ENCODE measurements at places on chromosomes 5 and 9.

DNA sequence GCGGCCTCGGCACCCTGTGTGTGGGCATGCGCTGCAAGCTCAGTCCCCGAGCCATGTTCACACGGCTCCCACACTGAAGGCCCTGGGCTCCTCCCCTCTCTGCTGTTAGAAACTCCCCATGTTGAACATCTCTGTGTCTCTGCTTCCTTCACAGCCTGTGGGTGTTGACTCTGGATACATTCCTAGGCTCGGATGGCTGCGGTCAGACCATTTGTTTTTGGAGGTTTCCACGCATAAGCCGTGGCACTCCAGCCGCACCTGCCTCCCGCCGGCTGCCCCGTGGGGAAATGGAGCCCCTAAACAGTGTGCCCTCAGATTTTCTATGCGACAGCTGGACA, 31.2 kb upstream of the LRRC14B start:
- no peak for DNase-seq

DNA sequence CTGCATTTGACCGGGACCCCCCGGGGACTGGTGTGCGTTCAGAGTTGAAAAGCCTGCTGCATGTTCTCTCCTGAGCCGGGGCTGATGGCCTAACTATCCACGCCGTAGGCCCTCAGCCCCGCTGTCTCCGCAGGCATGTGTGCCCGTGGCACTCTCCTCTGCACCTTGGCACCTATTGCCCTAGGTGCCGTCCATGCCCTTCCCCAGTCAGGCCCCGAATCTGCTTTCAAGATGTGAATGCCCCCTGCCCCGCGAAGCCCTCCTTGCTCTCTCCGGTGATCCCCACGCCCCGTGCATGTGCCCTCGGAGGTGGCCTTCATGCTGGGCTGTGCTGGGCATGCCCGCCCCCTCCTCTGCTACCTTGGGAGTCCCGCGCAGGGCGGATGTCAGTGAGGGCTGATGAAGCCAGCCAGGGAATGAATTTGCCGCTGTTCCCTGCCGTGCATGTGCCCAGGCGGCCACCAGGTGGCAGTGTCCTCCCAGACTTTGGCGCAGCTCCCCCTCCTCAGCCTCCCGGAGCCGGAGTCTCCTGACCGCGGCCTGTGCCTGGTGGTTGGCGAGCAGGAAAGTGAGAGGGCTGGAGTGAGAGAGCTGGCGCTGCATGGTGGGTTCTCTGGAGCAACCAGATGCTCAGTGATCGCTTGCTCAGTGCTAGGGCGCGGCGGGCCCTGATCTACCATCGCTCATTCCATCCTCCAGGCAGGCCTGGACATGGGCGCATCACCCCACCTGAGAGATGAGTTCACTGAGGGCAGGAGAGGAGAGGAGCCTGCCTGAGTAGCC, 112.9 kb upstream of the LMX1B start:
- peak; percentile 40 for DNase-seq

- DNase-seq = no peak
These were observed at the start of gene C5 for GRCh38 chr9:121050128-121050988. TSS of gene C5 (minus strand) at chr9:121050275. CDS start at chr9:121050246, 29 bp downstream.

- DNase-seq = no peak
These were observed 18.1 kb upstream of the COL5A1 start for GRCh38 chr9:134623258-134624066.

DNA sequence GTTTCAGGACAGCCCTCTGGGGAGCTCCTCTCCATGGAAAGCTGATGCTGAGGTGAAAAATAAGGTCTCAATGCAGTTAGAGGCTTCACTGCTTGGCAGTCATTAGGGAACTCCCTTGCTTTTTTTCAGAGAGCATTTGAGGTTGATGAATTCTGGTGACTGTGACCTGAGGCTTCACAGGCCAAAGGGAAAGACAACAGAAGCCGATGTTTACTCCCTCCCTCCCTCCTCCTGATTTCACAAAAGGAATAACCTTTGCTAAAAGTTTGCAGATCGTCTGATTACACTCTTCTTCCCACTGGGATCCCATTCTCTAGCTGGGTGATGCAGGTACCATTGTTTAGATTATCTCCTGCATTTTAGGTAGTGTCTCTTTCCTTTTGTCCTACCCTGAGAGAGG, 329.4 kb downstream of the KIF4B start:
- DNase-seq = no peak

DNA sequence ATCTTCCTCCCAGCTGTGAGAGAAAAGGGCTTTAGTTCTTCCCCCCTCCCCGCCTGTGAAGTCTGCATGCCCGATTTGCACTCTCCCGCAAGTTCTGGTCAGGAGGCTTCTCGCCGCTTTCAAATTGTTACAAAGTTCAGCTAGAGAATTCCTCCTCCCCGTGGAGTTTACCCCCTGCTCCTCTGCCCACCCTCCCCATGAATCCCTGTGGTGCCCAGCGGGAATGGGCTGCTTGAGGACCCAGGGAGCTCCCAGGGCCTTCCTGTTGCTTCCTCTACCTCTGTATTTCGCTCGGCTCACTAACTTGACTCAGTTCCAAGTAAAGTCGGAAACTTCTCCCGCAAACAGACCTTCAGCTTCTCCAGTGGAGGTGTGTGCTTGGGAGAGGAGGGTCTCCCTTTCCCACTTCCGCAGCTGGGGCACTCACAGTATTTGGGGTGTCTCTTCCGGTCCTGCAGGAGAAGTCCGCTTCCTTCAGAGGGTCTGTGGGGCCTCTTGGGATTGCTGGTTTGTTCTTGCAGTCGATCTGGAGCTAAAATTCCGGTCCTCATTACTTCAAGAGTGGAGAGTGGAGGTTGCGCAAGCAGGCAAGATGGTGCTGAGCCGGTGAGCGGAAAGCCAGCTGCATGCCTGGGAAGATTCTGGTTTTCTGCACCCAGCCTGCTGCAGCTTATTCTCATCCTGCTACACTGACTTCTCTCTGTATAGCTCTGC, 97.8 kb downstream of the ADAMTS12 start:
- DNase-seq = no peak

DNA sequence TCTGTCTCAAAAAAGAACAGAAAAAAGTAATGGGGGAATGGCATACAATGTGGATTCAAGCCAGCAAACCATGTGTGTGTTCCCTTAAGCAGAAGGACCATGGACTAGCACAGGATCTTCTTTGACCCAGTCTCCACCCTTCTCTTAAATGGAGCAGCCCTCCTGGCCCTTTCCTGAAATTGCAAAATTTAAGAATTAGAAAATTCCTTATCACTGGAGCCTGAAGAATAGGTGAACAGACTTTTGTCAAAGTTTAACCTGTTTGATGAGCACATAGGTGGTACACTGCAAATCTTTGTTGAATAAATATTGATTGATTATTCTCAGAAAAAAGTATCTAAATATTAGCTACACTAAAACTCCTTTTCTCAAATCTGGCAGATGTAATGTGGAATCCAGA, 12.6 kb downstream of the DMGDH start:
- no peak for DNase-seq

- no peak for DNase-seq
These were observed 10.4 kb upstream of the SLC45A2 start for GRCh38 chr5:33994845-33995244.

DNA sequence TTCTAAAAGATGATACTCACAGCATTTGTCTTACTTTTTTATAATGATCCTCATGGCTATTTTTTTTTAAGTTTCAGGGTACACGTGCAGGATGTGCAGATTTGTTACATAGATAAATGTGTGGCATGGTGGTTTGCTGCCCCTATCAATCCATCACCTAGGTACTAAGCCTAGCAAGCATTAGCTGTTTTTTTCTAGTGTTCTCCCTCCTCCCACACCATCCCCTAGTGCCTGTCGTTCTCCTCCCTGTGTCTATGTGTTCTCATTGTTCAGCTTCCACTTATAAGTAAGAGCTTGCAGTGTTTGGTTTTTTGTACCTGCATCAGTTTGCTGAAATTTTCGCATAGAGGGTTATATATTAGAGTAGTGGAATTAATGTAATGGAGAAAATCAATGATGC, 189.1 kb upstream of the CDH12 start:
- no peak for DNase-seq

- no peak for DNase-seq
These were observed 20.5 kb upstream of the VPS13A start for GRCh38 chr9:77156646-77157371.

DNA sequence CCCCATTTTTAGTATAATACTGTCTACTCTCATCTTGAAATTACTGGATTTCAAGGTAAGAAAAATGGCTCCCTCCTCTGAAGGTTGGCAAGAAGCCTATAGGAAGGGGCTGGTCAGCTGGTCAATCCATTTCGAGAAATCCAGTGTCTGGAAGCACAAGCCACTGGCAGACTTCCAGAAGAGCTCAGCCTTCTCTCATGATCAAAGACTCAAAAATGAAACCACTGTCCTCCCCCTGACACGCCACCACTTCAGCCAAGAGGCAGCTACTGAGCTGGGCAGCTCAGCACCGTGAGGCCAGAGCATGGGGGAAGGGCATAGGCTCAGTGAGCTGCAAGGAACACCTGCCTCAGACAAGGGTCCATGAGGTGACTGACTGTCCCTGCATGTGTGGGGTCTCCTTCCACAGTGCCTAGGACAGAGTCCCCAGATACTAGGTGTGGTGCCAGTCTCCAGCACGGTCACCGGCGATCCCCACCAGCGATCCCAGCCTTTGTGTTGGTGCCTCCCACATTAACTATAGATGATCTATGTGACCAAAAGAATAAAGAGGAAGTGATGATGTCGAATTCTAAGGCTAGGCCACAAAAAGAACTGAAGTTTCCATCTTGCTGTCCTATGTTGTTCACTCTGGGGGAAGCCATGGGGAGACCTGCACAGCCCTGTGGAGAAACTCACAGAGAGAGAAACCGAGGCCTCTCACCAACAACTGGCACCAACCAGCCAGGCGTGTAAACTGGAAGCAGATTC, 100.1 kb upstream of the LRRTM2 start:
- DNase-seq = no peak

- no peak for DNase-seq
These were observed 3.6 kb downstream of the TMEM252 start for GRCh38 chr9:68536876-68537615.

DNA sequence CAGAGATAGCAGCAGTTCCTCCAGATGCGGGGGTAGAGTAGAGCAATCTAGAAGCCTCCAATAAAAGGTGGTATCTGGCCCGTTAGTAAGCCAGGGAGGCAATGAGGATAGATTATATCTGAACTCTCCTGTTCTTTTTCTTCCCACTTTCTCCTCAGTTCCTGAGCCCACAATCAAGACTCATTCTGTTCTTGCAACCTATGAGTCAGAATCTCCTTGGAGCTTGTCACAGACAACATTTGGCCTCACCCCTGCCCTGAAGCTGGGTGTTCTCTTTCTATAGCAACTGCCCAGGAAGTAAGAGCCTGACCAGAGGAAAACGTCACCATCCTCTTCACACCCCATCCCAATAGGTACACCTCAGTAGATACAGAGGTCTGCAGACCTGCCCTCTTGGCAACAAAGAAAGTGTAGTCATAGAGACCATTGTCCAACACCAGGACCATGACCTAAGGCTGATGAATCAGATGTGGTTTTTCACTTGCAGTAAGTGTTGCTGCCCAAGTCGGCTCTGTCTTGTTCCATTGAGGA, 76.3 kb upstream of the PCA3 start:
- DNase-seq = no peak

DNA sequence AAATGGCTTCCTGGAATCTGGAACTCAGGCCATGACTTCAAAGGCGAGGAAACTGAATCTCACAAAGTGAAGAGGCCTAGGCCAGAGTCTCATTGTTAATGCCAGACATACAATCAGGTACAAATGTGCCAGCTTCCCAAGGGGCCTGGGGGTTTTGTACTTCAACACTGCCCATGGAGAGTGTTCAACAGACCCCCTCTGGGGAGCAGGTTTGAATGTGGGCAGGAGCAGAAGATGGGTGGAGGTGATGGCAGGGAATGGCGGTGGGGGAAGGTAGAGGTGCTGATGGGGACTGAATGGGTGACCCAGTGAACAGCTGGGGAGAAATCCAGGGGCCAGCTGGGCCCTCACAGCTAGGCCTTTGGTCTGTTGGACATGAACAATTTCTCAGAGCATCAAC, 12.0 kb downstream of the FOXI1 start:
- DNase-seq = no peak

- no peak for DNase-seq
These were observed 16.7 kb downstream of the GOLGA2 start for GRCh38 chr9:128259156-128259555.

- DNase-seq = no peak
These were observed 130.4 kb downstream of the DAB2IP start for GRCh38 chr9:121781701-121782464.

GRCh38 chr9:30193421-30193820, 2191.0 kb upstream of the ACO1 start:
- DNase-seq = no peak

- DNase-seq = no peak
These were observed 20.2 kb downstream of the RETREG1 start for GRCh38 chr5:16596581-16596940.

DNA sequence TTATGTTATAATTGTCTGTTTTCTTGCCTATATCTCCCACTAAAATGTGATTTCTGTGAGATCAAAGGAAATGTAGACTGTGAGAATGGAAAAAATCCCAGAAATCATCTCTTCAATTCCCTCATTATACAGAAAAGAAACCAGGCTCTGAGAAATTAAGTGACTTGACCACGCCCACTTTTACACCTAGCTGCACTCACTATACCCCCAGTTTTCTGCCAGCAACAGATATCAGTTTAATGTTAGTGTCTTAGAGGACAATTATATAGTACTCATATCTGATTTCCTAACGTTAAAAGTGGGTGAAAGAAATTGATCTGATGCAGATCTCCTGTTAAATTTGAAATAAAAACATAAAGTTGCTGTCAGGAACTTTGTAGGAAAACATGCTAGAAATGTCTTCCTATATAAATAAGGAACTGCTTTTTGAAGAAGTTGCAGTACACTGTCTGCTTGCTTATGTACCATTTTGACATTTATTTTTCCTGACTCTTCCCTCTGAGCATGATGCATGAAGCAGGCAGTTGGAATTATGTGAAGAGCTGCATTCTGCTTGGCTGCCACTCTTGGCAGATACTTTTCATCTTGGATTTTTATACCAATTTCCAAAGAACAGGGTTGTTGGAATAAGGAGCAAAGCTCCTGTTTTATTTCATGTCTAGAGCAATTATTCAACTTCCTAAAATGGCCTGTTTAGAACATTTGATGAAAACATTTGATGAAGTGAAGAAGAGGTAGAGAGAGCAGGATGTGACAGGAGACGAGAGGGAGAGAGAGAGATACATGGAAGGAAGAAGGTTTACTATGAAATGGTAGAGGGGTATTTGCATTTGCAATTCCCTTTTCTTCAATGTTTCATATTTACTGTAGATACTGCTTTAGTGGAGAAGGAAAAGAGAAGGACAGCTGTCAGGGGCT, 57.3 kb upstream of the RICTOR start:
- no peak for DNase-seq

DNA sequence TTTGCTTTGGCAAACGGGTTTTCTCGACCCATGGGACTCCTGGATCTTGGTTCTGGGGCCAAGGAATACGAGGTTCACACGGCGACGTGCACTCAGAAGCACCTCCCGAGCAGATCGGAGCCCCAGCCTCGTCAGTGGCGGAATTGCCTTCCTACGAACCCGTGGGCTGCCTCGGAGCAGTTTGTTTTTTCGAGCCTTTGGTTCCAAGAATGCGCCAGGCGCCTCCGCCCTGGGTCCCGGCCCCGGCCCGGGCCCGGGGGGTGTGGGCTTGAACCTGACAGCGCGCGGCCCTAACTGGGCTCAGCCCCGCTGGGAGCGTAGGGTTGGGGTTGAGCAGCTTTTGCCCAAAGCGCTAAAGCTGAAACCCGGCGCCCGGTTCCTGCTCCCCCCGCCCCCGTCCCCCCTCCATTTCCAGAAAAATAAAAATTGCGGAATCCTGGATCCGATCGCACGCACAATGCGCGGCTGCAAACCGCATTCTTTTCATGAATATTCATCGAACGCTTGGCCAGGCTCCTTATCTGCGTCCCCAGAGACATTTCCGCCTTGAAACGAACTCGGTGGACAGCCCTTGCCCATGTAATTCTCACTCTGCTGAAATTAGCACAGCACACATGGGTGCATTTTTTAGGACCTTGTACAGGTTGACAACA, 1.0 kb downstream of the BASP1 start:
- no peak for DNase-seq

- no peak for DNase-seq
These were observed 73.0 kb downstream of the KCNIP1 start for GRCh38 chr5:170576602-170577535.

Measured in activated CD8-positive, alpha-beta memory T cell treated with anti-CD3 and anti-CD28 coated beads for 1 hour (primary cell).